Articular chondrocyte of knee joint (primary cell): ENCODE measurements at places on chromosomes 3 and 15. TPM values are rescaled to one million over a fixed set of nuclear protein-coding genes. Genes with fewer than 3 reads are reported as not detected.

Gene CAV3
- total RNA-seq, result not detected in 2 replicates

Gene EPHB3
- total RNA-seq, result 8.5 and 10.1 TPM in 2 replicates

Gene CDHR4
- 0.13 TPM in 1 of 2 replicates, not detected in the other for total RNA-seq

Gene GPR149
- not detected in 2 replicates for total RNA-seq

Gene CD96
- under 0.01 TPM in 1 of 2 replicates, not detected in the other for total RNA-seq

Gene CKMT1B
- not detected in 2 replicates for total RNA-seq

Gene NLGN1
- 28.4 and 33.8 TPM in 2 replicates for total RNA-seq

Gene TP53BP1
- total RNA-seq, result 86.2 and 86.8 TPM in 2 replicates

Gene SNTN
- total RNA-seq, result not detected in 2 replicates

Gene PSMA4
- total RNA-seq, result 243 and 269 TPM in 2 replicates

Gene KCNMB3
- 1.3 and 2.9 TPM in 2 replicates for total RNA-seq

Gene ITIH1
- total RNA-seq, result not detected in 2 replicates

Gene GOLGA6A
- total RNA-seq, result 0.11 and 0.13 TPM in 2 replicates

Gene CYP1A2
- not detected in 2 replicates for total RNA-seq

Gene GCSAM
- not detected in 2 replicates for total RNA-seq

Gene THBS1
- 652 and 1,464 TPM in 2 replicates for total RNA-seq

Gene ALDH1A2
- total RNA-seq, result 13.7 and 21.8 TPM in 2 replicates

Gene CFAP161
- total RNA-seq, result 0.26 and 0.54 TPM in 2 replicates
